ENCODE measurements at places on chromosomes 3 and 15.

DNA sequence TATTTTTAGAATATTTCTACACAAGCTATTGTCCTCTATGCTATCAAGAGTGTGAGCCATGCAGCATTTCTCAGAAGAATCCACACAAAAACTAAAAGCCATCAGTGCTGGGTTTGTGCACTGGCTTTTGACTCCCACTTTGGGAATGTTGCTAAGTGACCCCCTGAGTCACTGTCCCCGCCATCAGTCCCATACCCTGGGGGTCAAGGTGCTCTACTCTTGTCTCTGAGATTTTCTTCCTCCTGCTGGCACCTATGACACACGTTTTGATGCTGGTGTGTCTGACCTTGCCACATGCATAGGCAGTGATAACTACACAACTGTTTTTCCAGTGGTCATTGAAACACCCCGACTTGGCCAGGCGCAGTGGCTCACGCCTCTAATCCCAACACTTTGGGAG, 19.8 kb downstream of the CMTM7 start:
- no peak for DNase-seq

- DNase-seq = no peak
Measured at GRCh38 chr3:196989721-196990262, 21.2 kb upstream of the PIGZ start.

GRCh38 chr3:9779721-9780457, 10.1 kb upstream of the CAMK1 start:
- DNase-seq = no peak

DNA sequence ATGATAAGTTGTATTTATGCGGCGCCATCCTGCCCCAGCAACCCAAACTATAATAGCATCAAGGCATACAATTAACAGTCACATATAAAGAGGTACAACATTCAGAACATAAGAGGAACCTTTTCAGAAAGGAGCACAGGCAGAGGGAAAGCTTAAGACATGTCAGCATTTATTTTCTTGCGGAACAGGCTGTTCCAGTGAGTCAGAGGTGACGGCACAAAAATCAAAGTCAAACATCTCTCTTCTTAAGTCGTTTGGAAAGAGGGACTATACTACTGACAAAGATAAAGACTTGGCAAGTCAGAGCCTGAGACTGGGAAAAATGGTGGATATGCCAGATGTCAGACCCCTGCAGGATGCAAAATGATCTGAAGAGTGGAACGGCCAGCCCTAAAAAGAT, 128.4 kb downstream of the CTNNB1 start:
- no peak for DNase-seq

GRCh38 chr3:172536993-172537419, 13.8 kb upstream of the TNFSF10 start:
- DNase-seq = no peak

DNA sequence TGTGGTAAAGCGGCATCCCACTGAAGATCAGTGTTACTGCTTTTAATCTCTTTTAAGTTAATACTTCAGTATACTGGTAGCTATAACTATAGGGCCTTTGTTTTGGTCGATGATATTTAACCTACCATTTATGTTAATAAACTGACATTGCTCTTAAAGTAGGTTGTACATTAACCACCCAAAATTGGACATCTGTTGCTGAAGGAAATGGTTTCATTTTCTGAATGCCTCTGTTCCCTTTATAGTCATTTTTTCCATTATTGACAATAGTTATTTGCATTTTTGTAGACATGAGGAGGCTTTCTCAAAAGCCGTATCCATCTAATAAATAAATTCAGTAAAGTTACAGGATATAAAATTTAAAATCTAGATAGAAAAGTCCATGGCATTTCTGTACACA, 252.4 kb upstream of the UBE2E1 start:
- DNase-seq = no peak

DNA sequence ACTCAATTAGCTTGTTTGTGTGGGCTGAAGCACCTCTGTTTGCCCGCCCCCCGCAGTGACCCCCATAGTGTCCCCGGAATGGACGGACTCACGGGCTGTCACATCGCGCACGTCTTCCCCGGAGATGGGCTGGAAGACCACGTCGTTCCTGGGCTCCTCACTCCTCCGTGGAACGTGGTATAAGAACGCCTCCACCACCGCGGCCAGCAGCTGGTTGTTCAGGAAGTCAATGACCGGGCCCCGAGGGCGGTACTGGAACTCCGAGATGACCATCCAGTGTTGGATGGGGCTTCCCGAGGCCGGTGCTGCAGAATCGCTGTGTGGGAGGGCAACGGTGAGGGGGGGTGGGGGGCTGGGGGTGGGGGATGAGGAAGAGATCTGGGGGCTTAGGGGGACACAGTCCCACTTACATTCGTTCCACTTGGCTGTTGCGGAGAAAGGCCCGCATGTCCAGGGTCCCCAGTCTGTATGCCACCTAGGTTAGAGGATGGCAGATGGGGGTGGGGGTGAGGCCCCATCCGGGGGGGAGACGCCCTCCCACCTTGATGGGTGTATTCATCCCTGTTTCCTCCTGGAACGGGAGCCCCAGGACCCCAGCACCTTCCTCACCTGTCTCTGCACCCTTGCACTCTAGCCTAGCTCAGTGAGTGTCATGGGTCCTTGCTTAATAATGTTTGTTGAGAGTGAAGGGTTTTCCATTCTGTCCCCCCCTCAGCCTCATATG, 30.2 kb downstream of the MUC20 start:
- no peak for DNase-seq

- no peak for DNase-seq
Measured at GRCh38 chr3:53040351-53040820, 5.5 kb downstream of the SFMBT1 start.

GRCh38 chr3:162302983-162303624, 806.5 kb downstream of the OTOL1 start:
- DNase-seq = peak; percentile 42

DNA sequence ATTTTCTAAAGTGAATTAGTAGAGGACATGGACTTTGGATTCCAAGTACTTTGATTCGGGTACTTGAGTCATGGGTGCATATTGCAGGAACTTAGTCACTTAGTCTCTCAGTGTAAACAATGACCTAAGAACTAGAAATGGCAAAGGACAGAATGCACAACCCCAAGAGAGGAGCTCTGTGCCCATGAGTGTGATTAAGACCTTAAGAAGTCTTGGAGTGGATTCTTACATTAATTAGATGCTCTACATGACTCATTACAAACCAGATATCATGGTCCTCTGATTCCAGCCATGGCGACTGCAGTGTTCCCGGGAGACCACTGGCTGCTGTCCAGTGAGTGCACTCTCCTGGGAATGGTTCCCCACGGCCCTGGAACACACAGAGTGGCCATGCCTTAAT, 251.5 kb downstream of the GABRG3 start:
- no peak for DNase-seq

- DNase-seq = no peak
Measured at GRCh38 chr3:55686426-55687254, 199.5 kb upstream of the WNT5A start.

DNA sequence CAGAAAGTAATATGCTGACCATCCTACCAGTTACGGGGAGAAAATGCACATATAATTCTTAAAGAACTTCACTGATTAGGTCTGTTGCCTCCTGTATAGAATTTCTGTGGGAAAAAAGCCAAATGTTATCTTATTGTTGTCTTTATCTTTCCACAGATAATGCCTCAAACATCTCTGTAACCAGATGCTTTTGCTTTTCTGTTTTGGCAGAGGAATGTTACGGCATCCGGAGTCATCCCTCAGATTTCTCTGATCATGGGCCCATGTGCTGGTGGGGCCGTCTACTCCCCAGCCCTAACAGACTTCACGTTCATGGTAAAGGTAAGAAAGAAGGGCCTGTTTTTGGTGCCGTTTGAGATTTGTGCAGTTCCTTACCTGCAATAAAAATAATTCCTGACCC, 33.5 kb downstream of the PCCB start:
- DNase-seq = no peak

- peak; percentile 77 for DNase-seq
Measured at GRCh38 chr15:79682285-79682684, 214.5 kb downstream of the MTHFS start.

DNA sequence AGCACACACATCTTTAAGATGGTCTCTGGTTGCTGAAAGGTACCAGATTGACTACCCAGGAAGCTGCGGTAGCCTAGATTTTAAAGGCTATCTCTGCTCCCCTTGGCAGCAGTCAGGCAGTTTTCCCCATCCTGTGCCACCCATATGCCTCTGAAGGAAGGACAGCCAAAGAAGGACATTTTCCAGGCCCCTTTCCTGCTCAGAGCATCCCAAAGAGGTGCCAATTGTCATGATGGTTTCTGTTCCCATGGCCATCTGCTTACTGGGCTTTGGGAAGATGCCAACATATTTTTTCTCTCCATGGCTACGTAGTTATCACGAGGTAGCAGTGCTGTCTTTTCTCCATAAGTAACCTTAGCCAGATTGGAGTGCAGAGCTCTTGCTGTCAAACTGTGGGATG, 39.7 kb downstream of the UNC13C start:
- no peak for DNase-seq

DNA sequence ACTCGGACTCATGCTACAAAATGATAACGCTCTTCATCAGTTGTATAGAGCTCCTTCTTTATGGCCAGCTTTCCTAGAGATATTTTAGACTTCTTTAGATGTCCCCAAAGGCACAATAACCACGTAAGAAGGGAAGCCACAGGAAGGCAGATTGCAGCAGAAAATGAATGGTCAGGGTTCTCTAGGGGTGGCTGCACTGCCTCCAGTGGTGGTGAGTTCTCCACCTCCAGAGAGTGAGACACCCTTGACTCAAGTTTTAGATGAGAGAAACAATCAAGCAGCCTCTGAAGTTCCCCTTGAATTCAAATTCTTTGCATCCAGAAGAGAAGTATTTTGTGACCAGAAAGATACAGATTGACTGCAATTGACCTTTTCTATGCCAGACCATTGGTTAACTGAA, 191.5 kb downstream of the TP63 start:
- DNase-seq = no peak

- DNase-seq = no peak
Measured at GRCh38 chr3:55521064-55521737, 34.1 kb upstream of the WNT5A start.

- DNase-seq = no peak
Measured at GRCh38 chr3:33758281-33758680, 40.1 kb upstream of the PDCD6IP start.

DNA sequence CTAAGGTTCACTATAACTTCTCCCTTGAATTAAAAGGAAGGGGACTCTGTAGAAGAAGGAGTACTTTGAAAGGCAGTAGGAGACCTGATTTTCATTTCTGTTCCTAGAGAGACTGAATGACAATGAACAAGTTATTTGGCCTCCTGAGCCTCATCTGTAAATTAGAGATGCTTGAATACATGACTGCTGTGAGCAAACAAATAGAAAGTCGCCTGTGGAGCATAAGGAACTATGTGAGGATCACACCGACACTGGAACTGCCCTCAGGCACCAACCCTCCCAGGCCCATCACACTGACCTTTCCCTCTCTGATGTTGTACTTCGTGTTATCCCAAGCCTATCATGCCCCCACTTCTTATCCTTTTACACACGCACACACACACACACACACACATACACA, 48.6 kb downstream of the IMPG2 start:
- no peak for DNase-seq

DNA sequence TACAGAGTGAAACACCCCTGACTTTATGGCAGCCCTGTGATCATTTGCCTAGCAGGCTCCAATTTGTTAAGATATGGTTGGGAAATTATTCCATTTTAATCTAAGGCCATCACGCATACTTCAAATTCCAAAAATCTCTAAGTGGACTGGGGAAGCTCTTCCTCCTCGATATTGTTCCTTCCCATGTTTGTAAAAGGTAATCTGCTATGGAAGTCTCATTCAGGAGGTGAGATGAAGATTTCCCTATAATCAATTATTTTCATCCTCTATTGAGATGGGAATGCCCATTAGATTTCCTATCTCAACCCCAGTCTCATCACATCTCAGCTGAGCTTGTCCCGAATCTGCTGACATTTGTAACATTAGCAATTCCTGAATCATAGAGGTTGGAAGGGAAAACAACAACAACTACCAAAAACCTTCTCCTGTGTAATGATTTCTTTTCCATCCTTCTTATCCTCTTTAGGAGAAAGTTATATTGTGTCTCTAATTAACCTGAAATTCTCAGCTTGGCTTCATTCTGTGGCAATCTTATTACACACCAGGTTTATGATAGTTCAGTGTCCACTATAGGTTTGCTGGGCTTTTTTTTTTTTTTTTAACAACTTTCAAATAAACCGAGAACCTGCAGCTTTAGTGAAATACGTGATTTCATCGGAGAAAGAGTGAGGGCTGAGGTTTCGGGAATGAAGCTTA, 2.2 kb upstream of the NR2F2 start:
- no peak for DNase-seq

DNA sequence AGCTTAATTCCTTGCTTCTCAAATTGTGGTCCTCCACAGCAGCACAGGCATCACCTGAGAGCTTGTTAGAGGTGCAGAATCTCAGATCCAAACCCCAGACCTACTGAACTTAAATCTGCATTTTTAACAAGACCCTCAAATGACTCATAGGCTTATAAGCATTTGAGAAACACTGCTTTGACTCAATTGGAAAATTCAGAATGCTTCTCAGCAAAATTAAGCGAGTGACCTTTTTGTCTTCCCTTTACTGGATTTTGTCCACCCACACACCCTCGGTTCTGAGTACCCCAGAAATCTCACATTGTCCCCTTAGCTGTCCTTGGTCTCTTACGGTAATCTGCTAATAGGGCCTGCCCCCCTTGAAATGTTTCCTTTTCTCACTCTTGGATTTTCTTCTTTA, 17.9 kb downstream of the CD80 start:
- no peak for DNase-seq

DNA sequence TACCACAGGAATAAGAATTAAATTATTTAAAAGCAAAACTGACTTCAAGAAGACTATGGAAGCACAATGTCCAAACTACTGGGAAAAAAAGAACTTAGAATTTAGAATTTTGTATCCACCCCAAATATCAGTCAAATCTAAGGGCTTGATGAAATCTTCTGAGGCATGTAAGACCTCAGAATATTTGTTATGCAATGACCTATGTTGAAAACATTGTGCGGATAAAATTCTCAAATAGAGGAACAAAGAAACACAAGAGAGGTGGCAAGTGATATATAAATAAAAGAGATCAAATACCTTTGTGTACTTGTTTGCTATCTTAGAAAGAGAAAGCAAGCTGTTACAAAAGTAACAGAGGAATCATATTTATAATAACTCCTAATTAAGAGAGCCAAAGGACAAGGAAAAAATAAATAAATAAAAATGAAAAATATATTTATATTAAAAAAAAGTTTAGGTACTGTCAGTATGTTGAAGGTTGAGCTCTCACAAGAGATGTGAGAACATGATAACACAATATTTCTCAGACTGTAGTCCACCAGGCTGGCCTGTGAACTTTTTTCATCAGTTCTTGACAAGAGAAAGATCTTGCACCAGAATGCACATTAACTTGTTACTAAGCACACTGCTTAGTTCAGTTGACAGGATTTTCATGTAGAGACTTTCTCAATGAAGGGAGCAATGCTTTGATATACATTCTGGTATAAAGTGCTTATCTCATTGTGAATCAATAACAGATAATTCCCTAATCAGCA, 50.0 kb downstream of the CPA3 start:
- DNase-seq = no peak

All from HS-27A (cell line).